ENCODE measurements at places on chromosomes 7 and 10. TPM values are rescaled to one million over a fixed set of nuclear protein-coding genes. Genes with fewer than 3 reads are reported as not detected.

DNA sequence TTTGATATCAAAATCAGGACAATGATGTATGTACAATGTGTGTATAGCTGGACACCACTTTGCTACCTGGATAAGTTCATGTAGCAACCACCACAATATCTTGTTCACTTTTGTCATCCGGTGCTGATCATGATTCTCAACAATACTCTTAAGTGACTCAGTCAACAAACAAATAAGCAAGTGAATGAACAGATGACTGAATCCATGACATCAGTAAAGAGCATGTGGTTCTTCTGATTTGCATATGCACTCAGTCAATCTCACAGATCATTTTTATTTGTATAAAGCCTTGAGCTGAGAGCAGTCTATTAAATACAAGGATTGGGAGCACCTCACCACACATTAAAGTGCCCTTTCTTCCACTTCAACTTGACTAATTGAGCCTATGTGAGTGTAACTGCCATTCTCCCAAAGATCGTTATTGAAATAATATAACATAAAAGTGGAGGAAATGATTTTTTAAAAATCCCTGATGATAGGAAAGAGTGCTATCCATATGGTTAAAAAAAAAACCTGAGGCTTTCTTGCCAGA is 69.5 kb downstream of the NPSR1 start:
- DNase-seq = no peak

DNA sequence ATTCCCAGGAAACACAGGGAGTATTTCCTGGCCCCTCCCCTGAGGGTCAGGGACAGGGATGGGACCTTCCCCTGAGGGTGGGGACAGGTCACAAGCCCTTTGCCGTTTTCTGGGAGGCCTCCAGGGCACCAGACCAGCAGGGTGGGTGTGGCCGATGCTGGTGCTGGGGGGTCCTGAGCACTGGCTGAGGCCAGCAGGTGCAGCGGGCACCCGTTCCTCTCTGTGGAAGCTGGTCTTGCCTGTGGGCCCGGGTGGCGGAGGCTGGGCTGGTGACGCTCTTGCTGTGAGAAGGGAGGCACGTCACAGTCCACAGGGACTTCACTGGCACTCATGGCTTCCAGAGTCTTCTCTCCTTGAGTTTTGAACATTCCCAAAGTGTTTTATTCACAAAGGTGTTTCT is 44.2 kb upstream of the CFAP46 start:
- DNase-seq = no peak

DNA sequence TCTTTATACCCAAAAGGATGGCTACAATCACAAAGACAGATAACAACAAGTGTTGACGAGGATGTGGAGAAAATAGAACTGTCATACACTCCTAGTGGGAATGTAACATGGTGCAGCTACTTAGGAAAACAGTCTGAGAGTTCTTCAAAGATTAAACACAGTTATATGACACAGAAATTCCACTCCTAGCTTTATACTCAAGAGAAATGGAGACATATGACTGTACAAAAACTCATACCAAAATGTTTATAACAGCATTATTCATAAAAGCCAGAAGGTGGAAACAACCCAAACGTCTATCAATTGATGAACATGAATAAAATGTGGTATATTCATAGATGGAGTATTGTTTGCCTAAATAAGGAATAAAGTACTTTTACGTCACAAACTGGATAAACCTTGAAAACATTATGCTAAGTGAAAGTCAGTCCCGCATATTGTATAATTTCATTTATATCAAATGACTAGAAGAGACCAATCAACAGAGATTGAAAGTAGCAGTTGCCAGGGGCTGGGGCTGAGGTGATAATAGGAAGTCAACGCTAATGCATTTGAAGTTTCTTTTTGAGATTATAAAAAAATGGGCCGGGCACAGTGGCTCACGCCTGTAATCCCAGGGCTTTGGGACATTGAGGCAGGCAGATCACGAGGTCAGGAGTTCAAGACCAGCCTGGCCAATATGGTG is 61.6 kb upstream of the SRPK2 start:
- no peak for DNase-seq

DNA sequence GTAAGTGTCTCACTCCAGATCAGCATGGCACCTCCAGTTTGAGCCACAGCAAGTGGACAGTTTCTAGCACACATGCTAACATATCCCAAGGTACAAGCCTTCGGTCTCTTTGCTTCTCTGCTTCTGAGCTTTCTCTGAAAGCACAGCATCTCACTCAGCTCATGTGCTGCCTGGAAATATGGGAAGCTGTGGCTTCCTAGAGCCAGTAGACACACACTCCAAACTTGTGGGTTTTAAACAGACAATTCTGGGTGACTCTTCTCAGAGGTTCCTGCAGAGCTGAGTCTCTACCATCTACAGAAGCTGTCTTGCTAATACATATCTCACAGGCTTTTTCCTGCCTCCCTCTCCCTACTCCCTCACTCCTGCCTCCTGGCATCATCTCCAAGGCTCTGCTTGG is 23.9 kb upstream of the TMEM273 start:
- no peak for DNase-seq

DNA sequence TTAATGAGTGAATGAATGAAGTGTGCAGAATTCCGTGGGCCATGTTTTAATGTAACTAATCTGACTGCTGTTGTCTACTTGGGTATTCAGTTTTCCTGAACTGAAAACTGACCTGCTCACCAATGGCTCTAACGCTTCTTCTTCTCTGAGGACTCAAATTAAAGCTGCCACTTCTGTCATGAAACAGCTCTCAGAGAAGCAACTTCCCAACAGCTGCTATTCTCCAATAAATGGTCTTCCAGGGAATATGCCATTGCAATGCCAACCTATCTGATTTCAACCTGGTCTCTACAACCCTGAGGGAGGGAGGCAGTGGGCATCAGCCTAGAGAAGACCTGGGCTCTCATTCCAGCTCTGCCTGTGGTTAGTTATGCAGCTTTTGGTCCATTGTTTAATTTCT is 69.4 kb downstream of the FRMD4A start:
- no peak for DNase-seq

DNA sequence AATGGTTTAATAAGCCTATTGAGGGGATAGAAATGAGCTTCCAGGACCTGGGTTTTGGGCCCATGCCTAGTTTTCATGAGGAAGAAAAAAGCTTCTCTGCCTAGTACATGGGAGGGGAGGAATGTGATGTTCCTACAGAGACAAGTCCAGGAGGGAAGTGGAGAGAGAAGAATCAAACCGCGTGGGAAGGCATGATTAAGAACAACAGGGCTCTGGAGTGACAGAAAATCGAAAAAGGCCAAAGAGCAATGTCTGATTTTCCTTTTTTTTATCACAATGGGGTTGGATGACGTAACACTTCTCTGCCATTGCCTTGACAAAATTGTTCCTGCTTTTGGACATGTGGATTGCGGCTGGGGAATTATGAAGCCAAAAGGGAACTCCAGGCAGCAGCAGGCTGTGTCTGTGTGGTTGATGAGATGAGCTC is 258.6 kb downstream of the CXCL12 start:
- DNase-seq = no peak

DNA sequence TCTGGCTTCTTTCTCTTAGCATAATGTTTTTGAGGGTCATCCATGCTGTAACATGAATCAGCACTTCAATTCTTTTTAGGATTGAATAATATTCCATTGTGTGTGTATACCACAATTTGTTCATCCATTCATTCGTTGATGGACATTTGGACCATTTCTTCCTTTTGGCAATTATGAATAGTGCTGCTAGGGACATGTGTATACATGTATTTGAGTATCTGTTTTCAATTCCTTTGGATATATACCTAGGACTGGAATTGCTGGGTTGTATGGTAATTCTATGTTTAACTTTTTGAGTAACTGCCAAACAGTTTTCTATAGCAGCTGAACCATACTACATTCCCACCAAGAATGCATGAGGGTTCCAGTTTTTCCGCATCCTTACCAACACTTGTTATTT is 39.2 kb downstream of the GBF1 start:
- no peak for DNase-seq

DNA sequence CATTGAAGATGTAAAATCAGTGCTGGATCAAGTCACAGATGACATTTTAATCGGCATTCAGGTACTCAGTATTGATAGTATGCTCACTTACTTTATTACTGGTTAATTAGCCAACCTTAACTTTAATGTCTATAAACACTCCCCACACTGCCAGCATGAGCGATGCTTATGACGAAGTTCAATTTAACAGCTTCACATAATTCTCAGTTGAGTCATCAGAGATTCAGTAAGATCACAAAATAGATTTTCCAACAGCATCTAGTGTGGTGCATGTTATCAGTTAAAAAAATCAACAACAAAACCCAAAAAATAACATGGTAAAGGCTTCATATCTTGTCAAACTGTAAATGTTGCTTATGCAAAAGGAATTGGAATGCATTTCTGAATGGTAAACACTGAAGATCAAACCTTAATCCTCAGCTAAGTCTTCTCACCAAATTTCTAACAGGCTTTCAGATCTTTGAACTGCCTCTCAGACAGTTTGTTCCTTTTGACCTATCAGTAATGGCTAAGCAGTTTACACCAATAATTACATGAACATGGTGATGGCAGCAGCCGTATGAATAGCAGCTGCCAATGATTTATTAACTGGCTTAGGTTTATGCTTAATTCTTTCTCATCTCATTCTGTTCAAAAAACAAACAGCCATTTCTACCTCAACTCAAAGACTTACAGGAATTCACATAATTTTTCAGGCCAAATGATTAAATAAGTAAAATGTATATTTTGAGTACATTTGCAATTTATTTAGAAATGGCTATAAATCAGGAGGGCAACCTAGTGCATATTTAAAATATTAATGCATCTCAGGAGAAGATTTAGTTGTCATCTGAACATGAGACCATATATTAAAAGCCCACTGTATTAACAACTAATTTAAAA is 98.5 kb downstream of the CABCOCO1 start:
- DNase-seq = no peak

- DNase-seq = no peak
Observed at GRCh38 chr10:128031216-128031615, 95.0 kb downstream of the MKI67 start.

- DNase-seq = no peak
Observed at GRCh38 chr7:74343281-74344131, 54.3 kb downstream of the CLIP2 start.

DNA sequence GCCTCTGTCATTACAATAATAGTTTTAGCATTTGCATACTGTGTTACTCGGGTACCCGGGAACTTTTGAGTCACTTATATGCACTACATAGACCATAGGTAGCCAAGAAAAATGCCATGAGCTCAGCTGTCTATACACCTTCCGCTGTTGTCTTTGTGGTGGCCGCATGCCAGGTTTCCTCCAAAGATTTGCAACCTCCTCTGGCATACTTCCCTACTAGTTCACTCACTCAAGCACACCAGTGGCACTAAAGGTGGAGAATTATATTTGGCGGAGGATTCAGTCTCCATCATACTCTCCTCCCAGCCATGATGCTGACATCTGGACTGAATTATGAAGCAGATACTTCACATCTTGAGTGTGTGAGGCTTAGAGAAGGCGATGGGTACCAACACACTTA is 35.6 kb upstream of the GRB10 start:
- no peak for DNase-seq

DNA sequence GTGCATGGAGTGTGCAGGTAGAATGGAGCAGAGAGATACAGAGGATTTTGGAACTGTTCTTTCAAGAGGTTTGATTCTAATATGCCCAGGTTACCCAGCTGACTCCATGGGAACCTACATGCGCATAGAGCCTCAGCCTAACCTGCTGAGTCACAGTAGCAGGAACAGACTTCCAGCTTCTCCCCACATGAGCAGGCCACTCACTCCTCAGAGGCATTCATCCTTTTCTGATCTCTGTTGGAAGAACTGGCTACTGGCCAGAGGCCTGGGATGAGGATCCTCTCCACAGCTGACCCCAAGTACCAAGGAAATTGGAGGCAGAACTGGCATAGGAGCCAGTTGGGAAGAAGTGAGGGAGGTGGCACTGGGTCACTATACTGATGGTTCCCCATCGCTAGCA is 17.9 kb upstream of the CCSER2 start:
- DNase-seq = no peak

DNA sequence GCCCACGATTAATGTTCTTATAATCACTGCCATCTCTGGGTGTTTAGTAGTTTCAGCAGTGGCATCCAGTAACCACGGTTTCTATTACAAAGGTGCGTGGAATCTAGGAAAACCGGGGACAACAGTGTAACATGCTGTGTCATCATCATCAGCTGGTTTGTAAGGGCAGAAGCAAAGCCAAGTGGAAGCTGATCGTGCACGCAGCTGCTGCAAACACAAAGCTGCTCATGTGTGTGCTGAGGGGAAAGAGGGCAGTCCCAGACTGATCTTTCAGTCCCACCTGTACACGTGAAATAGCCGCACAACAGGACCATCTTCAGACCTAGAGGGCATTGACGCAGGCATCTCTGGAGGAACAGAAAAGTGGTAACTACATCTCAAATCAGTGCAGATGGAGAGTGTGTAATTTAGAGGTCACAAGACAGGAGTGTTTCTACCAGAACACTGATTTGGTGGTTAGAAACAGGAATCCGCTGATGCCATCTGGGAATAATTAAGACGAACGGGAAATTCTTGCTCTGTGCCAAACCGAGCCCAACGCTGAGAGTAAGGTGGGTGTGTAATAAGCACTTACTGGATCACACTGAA is 13.4 kb downstream of the ANKRD16 start:
- DNase-seq = no peak

DNA sequence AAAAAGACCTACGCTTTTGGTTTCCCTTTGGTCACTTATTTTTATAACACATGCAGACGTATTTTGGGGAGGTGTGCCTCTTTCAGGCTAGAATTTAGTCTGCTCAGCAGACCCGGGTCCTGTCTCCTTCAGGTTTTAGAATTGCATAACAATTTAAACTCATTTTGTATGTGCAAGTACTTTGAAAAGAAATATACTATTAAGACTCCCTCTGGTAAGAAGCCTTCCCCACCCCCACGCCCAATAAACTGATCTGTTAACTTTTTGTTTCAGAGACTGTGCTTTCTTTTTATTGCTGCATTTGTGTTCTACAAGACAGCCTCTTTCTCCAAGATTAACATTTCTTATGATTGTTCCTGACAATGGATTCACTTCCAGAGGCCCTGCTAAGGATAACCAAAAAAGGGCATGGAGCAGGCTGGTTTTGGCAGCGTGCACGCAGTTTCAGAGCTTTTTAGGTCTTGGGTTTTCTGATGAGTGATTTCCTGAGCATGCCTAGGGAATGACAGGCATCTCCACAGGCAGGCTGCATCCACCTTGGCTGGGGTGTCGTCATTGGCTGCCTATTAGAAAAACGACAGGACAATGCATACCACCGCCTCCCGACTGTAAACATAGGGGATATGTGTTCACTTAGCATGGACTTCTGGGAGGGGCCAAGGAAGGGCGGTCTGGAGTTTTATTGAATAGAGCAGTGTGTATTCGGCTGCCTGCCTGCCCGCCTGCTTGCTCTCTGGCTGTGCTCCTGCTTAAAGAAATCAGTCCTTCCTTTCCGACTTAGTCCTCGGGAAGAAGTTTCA is at the start of gene CALD1:
Gene CALD1 (plus strand): TSS at position 694 of the 800 bp plus-strand sequence. CDS start 88,100 bp downstream, outside the sequence.
- no peak for DNase-seq

DNA sequence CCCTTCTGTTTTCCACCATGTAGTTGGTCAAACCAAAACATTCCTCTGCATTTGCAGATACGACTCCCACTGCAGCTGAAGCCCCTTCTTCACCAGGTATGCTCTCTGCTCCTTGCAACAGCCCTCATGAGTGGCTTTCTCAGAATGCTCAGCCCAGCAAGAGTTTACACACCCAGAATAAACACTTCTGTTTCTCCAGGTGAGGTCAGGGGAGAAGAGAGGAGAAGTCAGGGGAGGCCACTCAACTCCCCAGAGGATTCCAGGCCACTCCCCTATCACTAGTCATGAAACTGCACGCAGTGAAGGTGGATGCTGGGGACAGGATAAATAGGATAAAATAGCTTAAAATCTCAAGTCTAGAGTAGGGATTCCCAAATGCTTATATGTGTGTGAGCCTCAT is 31.2 kb downstream of the CUZD1 start:
- no peak for DNase-seq

Gene NACAD
- total RNA-seq = 0.37 TPM

Gene CH25H
- 0.11 TPM for total RNA-seq

Gene CAV2
- total RNA-seq = 0.16 TPM

Gene SVIL
- total RNA-seq = 11.1 TPM

Data from activated T-cell treated with anti-CD3 and anti-CD28 coated beads, Interleukin-2, amount 50 U/mL, for 4 hours (primary cell).